Heart right ventricle (tissue), 16 donors: ENCODE measurements at places on chromosomes 3 and 15. TPM values are rescaled to one million over a fixed set of nuclear protein-coding genes. Genes with fewer than 3 reads are reported as not detected.

Gene CSPG4
- total RNA-seq = 10.4 TPM

Gene DYNC1LI1
- 53.1 TPM for total RNA-seq

- no peak for DNase-seq
Observed at GRCh38 chr15:63517628-63518027, 13.2 kb downstream of the USP3 start.

Gene RLBP1
- not detected for total RNA-seq

DNA sequence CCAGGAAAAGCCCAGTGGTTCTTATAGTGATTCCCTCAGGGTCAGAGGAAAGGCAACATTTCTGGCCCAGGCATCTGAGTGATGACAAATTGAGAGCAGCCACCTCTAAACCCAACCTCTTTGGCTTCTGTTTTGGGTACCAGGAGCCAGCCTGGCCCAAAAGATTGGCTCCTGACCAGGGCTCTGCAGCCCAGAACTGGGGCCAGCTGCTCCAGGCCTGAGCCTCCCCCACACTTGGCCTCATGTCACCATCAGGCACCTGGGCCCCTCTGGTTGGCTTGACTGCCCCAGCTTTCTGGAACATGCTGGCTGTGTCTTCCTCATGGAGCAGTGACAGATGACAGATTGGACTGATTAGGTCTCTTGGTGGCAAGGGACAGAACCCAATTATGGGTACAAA, 26.0 kb upstream of the HCN4 start:
- DNase-seq = peak; percentile 67

Gene NLGN1
- total RNA-seq = 18.5 TPM

Gene TATDN2
- total RNA-seq = 16.2 TPM

GRCh38 chr3:149203758-149204157, 17.9 kb downstream of the CP start:
- no peak for DNase-seq

GRCh38 chr3:157282261-157283191, 122.6 kb upstream of the CCNL1 start:
- DNase-seq = no peak

Gene DAPK2
- 20.8 TPM for total RNA-seq

- DNase-seq = no peak
Observed at GRCh38 chr15:68885070-68885469, 45.3 kb upstream of the SPESP1 start.

DNA sequence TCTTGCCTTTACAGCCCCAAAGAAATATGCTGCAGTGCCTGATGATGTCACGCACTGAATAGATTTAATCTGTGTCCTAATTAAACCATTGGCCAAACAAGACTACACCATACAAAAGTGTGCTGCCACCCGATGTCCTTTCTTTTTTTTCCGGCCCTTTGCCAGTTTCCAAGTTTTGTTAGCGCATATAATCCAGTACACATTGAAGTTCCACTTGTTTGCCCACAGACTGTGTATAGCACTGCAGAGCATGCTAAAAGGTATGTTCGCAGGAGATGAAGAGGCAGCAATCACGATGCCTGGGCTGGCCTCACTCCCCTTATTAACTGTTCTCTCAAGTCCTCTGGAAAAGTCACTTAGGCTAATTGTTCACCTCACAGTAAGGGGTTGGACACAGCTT, 26.8 kb downstream of the MRPS25 start:
- DNase-seq = no peak

GRCh38 chr15:76335307-76336253, 993 bp upstream of the ISL2 start:
- no peak for DNase-seq

Gene STRIT1
- total RNA-seq = not detected

Gene SNUPN
- 15.3 TPM for total RNA-seq

GRCh38 chr15:99930696-99931095, 197.5 kb upstream of the LYSMD4 start:
- DNase-seq = no peak

Gene PRR20G
- not detected for total RNA-seq

Gene CPOX
- total RNA-seq = 8.9 TPM

GRCh38 chr3:8532251-8532871, 30.7 kb downstream of the LMCD1 start:
- no peak for DNase-seq

Gene ASB14
- total RNA-seq = 10.1 TPM

GRCh38 chr3:44342176-44342790, 3.7 kb downstream of the TCAIM start:
- DNase-seq = no peak

GRCh38 chr15:80591938-80592825, 102.9 kb upstream of the ABHD17C start:
- DNase-seq = no peak

Gene LEKR1
- total RNA-seq = 0.90 TPM

DNA sequence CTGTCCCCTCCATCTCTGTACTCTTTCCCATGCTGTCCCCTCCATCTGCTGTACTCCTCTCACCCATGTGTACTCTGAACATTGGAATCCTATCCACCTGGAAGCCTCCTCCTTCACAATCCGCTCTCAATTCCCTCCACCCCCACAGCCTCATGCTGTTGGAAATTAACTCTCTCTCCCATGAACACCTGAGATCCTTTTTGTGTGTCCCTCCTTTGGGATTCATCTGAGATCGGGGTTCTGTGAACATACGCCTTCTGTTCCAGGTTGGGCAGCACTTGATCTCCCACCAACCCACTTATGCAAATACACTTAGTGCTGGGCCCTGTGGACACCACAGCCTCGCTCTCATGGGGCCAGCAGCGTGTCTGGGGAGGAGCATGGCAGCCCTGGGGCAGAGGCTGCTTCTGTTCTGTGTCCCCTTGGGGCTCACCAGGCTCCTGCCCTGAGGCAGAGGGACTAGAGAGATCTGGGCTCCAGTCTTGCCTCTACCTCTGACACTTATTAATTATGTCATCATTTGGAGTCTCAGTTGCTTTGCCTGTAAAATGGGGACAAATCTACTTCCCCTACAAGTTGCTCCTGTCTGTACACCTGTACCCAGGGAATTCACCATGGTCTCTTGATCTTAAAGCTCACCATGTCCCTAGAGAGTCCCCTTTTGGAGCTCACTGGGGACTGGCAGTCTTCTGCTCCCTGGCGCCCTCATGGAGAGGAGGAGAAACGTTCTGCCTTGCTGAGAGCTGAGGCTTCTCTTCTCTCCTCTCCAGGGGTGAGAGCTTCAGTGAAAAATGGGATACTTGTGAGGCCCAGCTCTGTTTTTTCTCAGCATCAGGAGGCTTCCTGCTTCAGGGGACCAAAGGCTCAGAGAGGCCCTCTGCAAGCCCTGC, 42.7 kb downstream of the ITGA11 start:
- no peak for DNase-seq

- no peak for DNase-seq
Observed at GRCh38 chr3:164406281-164406680, 672.0 kb downstream of the SI start.

DNA sequence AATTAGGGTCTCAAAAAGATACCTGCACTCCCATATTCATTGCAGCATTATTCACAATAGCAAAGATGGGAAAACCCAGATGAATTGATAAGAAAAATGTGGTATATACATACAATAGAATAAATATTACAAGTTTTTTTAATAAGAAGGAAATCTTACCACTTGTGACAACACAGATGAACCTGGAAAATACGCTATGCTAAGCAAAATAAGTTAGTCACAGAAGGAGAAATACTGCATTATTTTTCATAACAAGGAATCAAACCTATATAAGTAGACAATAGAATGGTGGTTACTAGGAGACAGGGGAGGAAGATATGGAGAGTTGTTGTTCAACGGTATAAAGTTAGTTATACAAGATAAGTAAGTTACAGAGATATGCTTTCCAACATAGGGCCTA, 130.0 kb downstream of the GSK3B start:
- no peak for DNase-seq

GRCh38 chr3:6803619-6804018, 57.3 kb upstream of the GRM7 start:
- DNase-seq = no peak

Gene NGLY1
- 25.7 TPM for total RNA-seq

DNA sequence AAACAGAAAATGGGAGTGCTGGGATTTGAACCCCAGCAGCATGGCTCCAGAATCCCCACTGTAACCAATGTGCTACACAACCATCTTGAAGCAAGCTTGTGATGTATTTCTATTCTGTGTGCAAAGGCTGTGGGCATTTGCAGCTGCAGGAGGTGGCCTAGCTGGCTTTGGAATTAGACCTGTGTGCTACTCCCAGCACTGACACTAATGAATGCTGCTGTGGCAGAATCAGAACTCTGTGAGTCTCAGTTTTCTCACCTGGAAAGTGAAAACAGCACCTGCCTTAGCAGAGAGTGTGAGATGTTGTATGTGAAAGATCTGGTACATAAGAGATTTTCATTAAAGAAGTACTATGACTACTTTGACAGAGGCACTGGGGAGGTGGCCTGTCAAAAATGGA, 21.5 kb upstream of the SMAD6 start:
- DNase-seq = no peak

DNA sequence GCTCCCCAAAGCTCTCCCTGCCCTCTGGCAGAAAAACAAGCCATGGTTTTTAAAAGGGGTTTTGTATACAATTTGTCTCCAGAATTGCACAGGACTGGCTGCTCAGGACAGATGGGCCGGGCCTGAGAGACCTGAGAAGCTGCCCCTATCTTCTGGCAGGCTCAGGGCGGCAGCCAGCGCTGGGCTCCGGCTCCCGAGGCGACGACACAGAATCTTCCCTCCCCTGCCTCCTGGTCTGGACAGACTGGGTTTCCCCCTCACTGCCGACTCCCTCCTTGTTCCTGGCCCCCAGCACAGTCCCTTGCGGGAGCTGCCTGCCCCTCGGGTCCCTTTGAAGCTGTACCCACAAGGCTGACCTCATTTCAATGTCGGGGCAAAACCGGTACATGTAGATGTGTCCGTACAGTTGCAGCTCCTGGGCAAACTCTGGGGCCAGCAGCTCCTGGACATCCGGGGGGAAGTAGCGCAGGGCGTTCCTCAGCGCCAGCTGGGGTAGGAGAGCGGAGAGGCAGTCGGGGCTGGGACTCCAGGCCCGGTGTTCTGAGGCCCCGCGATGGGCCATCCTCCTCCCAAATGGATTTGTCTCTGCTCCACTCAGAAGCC, 7.2 kb downstream of the UROC1 start:
- no peak for DNase-seq

DNA sequence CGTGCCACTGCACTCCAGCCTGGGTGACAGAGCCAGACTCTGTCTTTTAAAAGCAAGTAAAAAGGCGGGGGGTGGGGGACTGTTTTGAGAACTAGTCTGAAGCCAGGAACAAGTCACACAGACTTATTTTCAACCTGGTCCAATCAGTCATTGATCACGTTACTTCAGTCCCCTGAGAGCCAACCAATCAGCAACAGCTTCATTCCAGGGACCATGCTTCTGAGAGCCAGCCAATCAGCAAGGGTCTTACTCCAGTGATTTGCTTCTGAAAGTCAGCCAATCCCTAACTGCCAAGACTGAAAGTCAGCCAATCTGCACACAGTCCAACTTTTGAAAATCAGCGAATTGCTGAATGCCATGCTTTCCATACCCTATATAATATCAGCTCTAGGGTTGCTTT, 48.6 kb upstream of the C15orf39 start:
- no peak for DNase-seq

- no peak for DNase-seq
Observed at GRCh38 chr15:57476533-57476975, 100.2 kb downstream of the CGNL1 start.

DNA sequence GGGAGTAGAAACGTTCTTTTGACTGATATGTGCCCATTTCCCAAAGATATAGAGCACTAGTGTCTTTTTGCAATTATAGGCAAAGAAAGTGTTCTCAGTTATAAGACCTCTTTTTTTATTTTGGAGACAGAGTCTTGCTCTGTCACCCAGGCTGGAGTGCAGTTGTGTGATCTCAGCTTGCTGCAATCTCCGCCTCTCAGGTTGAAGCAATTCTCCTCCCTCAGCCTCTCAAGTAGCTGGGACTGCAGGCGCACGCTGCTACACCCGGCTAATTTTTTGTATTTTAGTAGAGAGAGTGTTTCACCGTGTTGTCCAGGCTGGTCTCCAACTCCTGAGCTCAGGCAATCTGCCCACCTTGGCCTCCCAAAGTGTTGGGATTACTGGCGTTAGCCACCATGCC, 20.7 kb upstream of the ZNF639 start:
- no peak for DNase-seq

GRCh38 chr15:100919481-100920405, 586 bp downstream of the LRRK1 start:
- DNase-seq = peak; percentile 25

- DNase-seq = no peak
Observed at GRCh38 chr15:94655249-94655880, 424.0 kb downstream of the MCTP2 start.

DNA sequence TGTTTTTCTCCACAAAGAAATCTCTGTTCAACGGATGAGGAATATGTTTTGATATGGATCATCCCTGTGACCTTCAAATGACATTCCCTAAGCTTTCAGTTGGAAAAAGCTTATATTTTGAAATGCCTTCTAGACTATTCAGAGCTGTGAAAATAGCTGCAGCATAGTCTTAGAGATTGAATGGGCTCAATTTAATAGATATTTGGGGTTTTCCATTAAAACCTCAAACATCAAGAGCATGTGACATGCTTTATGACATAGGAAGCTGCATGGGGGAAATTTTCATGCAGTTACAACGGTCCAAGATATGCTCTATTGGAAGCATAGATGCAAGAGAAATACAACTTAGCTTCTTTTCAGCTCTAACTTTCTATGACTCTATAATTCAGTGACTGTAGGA, 102.8 kb downstream of the LSAMP start:
- no peak for DNase-seq

Gene RCN2
- total RNA-seq = 29.9 TPM

GRCh38 chr3:150760431-150761200, 2.4 kb downstream of the SIAH2 start:
- DNase-seq = no peak

DNA sequence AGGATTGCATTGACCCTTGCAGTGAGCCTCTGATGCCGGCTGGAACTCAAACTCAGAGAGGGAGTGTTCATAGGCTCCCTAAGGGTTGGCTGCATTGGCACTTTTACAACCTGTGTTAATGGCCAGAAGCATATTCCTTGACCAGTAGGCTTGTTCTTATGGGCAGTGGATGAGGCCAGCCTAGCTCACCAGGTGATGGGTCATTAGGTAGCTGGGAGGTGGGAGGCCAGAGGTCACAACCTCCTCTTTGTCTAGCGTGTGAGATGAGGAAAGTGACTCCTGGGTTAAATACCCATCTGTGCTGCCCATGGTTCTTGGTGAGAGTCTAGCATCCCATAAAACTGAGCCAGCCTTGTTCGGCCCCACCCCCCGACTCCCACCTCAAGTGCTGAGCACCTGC, 275.7 kb upstream of the CTNNB1 start:
- DNase-seq = no peak

Gene HTR3C
- not detected for total RNA-seq

Gene IFT122
- total RNA-seq = 15.6 TPM
